ENCODE measurements at places on chromosomes 1 and 21.

DNA sequence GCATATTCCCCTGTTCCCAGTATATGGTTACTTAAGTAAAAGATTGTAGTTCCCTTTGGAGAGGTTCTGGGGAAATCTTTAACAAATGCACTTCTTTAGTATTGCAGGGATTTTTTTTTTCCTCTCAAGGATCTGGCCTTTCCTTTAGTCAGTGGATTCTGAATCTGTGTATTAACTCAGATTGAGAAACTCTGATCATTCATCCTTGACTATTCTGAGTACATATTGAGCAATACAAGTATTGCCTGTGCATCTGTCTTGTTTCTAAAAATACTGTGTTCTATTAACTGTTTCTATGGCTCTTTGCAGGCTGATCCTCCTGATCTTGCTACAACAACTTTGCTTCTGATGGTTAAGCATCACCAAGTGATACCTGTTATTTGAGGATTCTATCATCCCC is 67.8 kb upstream of the FGGY start:
- peak; percentile 80 for DNase-seq

GRCh38 chr1:12142891-12143630 is 23.7 kb upstream of the TNFRSF1B start:
- DNase-seq, result peak; percentile 87

DNA sequence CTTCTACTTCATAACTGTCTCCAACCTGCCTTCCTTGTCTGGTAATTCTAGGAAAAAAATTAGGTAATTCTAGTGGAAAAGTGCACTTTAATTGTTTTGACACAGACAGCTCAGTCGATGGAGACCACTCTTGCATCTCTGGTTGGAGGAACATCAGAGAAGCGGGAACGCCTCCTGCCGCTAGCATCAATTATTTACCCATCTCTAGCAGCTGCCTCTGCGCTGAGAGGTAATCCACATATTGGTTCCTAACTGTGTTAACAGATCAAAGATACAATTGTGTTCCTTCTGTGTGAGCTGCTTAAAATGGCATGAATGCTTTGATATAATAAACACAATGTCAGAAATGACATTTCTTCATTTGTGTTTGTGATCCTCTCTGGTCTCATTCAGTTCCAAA is 33.3 kb downstream of the C2CD2 start:
- DNase-seq, result no peak

GRCh38 chr1:39081271-39082009 is 55.3 kb downstream of the NDUFS5 start:
- DNase-seq, result no peak

- DNase-seq, result no peak
Observed at GRCh38 chr1:187396226-187396625, 567.5 kb downstream of the PLA2G4A start.

DNA sequence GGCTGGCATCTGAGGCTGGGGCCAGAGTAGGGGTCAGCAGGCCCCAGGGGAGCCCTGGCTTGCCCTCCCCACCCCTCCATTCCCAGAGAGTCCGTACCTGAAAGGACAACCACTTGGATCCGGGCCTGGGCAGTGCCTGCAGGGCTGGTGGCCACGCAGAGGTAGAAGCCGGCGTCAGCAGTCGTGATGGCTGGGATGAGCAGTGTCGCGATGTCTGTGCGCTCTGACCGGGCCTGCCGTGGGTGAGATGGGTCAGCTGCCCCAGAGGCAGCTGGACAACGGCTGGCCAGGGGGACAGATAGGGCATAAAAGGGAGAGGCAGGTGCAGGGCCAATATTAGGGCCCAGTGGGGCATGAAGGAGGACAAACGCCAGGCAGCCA is 42.7 kb downstream of the LDLRAD2 start:
- no peak for DNase-seq

DNA sequence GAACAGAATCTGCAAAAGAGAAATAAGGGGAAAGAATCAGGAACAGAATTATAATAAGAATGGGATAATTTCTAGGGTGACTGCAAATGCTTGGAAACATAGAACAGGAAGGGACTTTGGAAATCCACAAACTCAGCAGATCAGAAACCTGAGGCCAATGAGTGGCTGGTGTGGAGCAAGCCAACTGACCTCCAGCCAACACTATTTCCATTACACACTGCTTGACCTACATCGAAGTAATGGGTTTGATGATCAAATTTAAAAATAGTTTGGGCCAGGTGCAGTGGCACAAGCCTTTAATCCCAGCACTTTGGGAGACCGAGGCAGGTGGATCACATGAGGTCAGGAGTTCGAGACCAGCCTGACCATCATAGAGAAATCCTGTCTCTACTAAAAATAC is 284.9 kb downstream of the GRIK1 start:
- DNase-seq, result no peak

DNA sequence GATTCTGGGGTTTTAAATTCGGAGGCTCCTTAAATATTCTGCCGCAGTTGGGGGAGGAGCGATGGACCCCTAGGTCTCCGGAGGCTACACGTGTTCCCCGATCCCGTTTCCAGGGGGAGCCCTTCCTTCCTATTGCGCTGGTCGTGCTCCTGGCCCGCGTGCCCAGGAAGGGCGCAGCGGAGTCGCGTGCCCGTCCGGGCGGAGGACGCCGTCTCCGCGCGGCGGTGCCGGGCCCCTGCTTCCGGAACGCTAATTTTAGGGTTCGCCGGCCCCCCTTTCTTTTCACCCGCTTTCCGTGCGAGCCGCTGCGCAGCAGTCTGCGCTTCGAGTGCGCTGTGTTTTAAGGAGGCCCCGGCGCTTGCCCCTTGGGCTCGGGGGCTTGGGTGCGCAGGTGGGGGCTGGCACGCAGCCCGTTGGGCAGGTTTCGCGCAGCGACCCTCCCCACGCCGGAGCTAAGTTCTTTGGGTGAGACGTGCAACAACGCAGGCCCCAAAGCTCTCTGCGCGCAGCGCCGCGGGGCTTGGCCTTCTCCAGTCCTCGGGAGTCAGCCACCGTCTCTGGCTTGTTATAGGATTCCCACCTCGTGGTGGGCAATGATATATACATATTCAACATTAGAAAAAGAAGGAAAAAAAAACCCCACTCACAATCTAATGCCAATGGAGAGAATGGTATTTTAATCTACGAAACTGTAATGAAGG is 43.5 kb upstream of the DNAJC6 start:
- DNase-seq, result no peak

DNA sequence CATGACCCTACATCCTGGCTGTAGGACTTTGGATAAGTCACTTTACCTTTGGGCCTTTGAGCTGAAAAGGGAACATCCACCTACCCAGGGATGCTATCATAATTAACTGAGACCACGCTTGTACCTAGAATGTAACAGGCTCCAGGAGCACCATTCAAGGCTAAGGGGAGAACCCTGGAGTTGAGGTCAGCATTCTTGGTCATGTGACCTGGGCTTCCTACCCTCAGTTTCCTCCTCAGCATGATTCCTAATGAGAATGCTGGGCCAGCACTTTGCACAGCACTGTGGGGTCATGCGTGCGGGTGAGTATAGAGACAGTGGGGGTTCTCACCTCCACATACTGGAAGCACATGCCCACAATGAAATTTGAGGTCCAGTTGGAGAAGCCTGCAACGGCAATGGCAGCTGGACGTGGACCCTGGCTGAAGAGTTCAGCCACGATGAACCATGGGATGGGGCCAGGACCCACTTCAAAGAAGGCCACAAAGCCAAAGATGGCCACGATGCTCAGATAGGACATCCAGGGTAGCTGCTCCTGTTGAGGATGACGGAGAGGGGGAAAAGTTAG is 31.3 kb downstream of the SLC2A1 start:
- DNase-seq, result no peak

DNA sequence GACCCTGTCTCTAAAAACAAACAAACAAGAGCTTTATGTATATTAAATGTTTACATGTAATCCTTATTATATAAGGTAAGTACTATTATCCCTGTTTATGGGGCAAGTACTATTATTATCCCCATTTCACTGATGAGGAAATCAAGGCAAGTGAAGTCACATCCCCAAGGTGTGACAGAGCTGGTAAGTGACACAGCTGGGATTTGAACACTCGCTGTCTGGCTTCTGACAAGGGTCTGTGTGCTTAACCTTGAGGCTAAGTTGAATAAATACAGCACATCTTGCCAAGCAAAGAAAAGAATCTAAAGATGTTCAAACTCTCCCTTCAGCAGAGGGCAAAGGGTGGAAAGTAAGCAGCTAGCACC is 167.9 kb upstream of the IRF2BP2 start:
- no peak for DNase-seq

- DNase-seq, result no peak
Observed at GRCh38 chr1:33370301-33370700, 49.4 kb upstream of the A3GALT2 start.

DNA sequence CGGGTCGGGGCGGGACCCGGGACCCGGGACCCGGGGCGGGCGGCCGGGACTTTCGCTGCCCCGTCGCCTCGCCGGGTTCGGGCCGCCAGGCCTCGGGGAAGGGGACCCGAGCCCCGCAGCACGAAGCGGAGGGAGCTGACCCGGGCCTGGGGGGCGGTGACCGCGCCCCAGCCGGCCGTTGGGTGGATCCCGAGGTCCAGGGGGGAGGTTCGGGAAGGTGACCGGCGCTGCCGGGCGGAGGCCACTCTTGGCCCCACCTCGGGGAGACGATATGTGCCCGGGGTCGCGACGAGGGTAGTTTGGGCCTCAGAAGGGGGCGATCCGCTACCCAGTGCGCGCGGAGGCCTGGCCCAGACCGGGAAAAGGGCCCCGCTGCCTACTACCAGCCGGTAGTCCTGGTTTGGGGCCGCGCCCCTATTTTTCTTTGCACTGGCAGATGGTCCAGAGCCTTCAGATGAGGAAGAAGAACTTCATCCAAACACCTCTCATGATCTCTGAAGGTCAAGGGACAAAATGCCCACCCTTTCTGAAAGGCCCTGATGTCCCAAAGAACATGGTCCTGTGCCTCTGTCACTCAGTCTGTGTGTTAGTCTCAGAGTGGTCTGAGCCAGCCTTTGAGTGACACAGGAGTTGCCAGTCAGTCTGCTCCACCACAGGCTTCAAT is 766 bp downstream of the AGO4 start:
- DNase-seq, result peak; percentile 40

GRCh38 chr1:202286622-202287097 is 55.1 kb downstream of the UBE2T start:
- DNase-seq, result no peak

GRCh38 chr1:222970711-222971110 is 155.9 kb downstream of the DISP1 start:
- DNase-seq, result no peak

GRCh38 chr1:247548092-247548491 is 842 bp upstream of the GCSAML start:
- no peak for DNase-seq

DNA sequence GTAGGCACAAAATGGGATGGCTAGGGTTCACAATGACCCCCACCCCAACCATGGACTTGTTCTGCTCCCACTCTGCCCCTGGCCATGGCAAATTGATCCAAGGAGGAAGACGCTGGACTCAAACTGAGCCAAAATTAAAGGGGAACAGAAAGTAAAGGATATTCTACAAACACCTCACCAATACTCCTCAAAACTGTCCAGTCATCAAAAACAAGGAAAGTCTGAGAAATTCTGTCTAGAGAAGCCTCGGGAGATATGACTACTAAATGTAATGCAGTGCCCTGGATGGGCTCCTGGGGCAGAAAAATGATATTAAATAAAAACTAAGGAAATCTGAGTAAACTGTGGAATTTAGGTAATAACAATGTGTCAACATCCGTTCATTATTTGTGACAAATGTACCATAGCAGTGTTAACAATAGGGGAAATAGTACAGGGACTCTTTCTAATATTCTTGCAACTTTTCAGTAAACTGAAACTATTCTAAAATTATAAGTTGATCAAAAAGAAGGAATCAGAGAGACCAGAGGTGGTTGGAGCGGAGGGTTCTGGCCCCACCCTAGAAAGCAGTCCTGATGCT is 45.0 kb downstream of the MIS18A start:
- DNase-seq, result no peak

DNA sequence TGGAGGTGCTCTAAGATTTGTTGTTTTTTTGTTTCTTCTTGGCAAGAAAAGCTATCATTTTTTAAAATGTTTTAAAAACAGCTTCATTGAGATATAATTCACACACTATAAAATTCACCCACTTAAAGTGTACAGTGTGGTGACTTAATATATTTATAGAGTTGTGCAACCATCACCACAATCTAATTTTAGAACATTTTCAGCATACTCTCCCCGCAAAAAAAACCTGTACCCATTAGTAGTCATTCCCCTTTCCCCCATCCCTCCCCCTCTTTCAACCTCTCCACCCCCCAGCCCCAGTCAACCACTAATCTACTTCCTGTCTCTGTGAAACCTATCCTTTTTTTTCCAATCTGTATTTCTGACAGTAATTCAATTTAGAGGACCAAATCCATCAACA is 30.6 kb downstream of the ZC3H11B start:
- DNase-seq, result peak; percentile 90

DNA sequence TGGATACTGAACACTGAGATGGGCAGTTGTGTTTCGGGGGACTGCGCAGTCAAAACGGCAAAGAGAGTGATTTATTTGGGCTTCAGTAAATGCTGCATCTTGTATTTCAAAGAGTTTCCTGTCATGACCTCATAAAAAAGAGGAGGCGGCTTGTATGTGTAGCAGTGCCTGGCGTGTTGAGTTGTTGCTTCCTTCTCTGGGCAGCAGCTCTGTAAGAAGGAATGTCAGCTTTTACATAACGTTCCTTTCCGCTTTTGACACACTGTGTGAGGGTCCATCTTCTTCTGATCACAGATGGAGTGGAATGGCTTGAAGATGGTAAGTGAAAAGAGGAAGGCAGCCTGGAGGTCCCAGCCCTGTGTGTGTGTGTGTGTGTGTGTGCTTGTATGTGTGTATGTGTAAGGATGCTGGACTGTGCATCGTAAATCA is 941 bp downstream of the ELAVL4 start:
- DNase-seq, result peak; percentile 55

DNA sequence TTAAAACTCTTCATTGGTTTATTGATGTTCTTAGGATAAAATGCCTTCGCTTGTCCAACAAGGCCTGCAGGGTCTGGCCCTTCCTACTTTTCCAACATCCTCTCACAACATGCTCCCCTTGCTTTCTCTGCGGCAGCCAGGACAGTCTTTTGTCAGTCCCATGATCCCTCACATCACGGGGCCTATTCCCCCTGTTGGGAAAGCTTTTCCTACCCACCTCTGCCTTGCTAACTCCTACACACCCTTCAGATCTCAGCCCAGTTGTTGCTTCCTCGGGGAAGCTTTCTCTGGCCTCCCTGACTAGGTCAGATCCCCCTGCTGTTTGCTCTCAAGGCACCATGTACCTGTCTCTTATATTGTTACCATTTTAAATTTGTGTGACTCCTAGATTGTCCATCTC is 19.0 kb downstream of the DLGAP3 start:
- no peak for DNase-seq

Measured in MV-4-11 (cell line).